Caki2 (cell line): ENCODE measurements at places on chromosomes 16 and 17.

GRCh38 chr17:77815127-77815905, 143.2 kb upstream of the TNRC6C start:
- DNase-seq = no peak

- no peak for DNase-seq
Observed at GRCh38 chr16:81855552-81856153, 76.6 kb downstream of the PLCG2 start.

DNA sequence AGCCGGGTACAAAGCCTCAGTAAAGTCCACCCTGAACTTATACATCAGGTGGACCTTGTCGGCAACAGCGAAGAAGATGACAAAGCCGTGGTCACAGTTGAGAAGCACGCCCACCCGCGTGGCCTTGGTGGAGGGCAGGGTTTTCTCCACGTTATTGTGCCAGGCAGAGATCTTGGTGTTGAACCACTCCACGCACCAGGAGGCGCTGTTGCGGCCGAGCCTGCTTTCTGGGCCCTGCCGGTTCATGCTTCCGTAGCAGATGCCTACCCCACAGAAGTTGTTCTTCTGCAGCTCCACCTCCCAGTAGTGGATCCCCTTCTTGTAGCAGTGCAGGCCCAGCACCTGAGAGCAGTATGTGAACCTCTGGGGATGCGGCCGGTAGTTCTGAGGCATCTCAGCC, 22.1 kb downstream of the TRIM25 start:
- no peak for DNase-seq

DNA sequence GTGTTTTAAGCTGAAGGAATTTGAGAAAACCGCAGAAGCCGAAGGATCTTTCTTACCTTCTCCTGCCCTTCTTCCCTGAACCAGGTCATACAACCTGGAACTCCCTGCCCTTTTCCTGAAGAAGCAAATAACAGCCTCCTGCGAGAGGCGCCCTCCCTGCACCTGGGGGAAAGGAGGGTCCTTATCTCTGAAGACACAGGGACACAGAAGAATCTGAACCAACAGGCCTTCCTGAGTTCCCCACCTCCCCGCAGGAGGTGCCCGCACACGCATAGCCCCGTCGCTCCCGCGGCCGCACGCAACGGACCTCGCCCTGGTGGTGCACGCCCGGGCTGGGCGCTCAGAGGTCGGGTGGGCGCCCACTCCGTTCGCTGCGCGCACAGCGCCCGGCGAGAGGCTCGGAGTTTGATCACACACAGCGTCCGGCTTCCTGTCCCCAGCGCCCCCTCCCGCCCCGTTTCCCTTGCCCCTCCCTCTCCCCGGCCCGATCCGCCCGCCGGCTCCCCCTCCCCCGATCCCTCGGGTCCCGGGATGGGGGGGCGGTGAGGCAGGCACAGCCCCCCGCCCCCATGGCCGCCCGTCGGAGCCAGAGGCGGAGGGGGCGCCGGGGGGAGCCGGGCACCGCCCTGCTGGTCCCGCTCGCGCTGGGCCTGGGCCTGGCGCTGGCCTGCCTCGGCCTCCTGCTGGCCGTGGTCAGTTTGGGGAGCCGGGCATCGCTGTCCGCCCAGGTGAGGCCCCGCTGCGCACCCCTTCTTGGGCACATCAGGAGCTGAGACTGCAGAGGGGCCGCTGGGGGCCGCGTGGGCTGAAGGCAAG, at the start of gene TNFSF12:
TNFSF12 (plus strand) TSS at position 474 of the 816 bp plus-strand sequence; CDS start at position 570, 96 bp downstream.
- DNase-seq = no peak

- DNase-seq = no peak
Observed at GRCh38 chr16:62846399-62847057, 810.3 kb upstream of the CDH8 start.
